ENCODE measurements at places on chromosomes 1 and 21.

GRCh38 chr1:230982696-230983095, 3.8 kb downstream of the ARV1 start:
- DNase-seq = peak; percentile 6

DNA sequence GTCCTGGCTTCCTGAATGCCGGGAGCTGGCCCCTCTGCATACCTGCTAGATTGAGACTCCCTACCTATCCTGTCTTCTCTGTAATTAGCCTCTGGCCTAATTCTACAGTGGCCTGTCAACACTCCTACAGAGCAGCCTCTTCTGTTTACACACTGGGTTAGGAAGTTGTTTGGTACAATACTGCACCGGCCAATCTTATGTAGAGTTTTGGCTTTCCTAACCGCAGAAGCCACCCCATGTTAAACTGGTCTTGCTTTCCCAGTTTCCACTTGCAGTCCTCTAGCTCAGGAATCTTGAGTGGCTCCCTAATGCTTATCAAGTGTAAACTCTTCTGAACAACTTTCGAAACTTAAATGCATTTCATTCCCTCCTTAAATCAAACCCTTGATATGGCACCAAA, 42.8 kb downstream of the DPH5 start:
- no peak for DNase-seq

DNA sequence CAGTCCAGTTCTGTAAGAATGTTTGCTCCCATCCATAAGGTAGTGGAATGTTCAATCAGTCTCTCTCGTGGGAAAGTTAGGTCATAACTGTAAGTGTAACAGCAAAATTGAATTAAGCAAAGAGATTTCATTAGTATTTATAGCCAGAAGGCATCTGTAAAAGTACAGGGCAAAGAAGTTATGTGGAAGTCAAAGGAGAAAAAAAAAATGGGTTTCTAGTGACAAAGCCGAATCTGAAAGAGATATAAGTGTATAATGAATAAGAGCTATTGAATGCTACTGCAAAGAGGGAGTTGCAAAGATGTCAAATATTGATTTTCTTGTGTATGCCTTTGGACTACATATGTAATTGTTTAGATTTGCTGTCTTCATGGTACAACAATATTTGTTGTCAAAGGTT, 47.4 kb upstream of the FOXD3 start:
- DNase-seq = no peak

DNA sequence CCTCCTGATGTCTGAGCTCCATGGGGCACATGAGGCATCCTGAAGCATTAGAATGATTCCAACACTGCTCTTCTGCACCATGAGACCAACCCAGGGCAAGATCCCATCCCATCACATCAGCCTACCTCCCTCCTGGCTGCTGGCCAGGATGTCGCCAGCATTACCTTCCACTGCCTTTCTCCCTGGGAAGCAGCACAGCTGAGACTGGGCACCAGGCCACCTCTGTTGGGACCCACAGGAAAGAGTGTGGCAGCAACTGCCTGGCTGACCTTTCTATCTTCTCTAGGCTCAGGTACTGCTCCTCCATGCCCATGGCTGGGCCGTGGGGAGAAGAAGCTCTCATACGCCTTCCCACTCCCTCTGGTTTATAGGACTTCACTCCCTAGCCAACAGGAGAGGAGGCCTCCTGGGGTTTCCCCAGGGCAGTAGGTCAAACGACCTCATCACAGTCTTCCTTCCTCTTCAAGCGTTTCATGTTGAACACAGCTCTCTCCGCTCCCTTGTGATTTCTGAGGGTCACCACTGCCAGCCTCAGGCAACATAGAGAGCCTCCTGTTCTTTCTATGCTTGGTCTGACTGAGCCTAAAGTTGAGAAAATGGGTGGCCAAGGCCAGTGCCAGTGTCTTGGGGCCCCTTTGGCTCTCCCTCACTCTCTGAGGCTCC, 11.1 kb upstream of the RASSF5 start:
- no peak for DNase-seq

DNA sequence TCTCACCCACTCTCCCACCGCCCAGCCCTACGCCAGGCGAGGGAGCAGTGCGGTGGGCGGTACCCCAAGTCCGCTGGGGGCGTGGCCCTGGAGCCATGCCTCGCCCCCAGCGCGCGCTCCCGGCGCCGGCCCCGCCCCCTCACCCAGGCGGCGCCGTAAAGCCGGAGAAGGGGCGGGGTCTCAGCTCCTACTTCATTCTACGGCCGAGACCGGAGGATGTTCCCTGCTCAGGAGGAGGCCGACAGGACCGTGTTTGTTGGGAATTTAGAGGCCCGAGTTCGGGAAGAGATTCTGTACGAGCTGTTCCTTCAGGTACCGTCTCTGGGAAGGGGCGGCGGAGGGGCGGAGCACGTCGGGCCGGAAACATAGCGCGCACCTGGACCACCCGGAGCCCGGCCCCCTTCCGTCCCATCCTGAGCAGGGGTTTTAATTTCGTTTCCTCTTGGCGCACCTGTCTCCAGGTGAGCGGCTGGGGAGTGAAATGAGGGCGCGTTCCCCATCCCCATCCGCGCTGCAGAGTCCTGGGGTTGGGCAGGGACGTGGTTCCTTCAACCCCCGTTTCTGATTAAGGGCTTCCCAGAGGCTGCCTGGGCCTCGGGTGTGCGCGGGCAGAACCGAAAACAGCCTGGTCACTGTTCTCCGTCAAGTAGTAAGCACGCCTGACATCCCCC, at the start of gene RBM11:
Gene RBM11, plus strand, starts transcription at position 187 of the 671 bp plus-strand sequence. Its CDS starts 30 bp downstream, at position 217.
- DNase-seq = peak; percentile 8

DNA sequence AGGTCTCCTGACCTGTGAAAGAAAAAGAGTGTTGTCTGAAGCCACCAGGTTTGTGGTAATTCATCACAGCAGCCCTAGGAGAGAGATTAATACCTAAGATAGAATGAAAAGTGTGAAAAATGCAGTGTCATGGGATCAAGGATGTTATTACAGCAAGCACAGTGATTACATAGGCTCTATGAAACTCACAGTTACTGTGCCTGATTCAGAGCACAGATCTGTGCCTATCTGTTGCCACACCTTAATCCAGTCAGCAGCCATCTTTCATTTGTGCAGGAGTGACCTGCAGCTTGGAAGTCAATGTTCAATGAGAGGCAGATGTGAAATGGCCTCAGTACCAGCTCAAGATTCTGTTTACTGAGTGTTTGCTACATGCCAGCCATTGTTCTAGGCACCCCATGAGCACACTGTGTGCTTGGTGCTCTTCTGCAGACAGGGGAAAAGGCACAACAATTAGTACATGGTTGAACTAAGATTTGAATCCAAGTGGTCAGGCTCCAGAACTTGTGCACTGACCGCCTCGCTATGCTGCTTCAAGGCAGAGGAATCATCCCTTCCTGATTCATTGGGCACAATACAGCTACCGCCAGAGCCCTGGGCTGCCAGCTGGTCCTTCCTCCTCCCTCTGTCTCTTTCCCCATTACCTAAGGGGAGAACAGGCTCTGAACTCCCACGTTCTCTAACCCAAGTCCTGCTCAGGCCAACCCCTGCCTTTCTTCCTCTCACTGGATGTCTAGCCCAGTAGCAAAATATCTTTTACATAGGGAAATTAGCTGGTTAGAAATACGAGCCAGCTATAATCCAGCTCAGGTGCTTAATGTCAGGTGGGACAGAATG, 56.3 kb upstream of the NEK2 start:
- no peak for DNase-seq

- DNase-seq = peak; percentile 18
These were observed 462 bp upstream of the TLCD4 start for GRCh38 chr1:95116580-95117206.

DNA sequence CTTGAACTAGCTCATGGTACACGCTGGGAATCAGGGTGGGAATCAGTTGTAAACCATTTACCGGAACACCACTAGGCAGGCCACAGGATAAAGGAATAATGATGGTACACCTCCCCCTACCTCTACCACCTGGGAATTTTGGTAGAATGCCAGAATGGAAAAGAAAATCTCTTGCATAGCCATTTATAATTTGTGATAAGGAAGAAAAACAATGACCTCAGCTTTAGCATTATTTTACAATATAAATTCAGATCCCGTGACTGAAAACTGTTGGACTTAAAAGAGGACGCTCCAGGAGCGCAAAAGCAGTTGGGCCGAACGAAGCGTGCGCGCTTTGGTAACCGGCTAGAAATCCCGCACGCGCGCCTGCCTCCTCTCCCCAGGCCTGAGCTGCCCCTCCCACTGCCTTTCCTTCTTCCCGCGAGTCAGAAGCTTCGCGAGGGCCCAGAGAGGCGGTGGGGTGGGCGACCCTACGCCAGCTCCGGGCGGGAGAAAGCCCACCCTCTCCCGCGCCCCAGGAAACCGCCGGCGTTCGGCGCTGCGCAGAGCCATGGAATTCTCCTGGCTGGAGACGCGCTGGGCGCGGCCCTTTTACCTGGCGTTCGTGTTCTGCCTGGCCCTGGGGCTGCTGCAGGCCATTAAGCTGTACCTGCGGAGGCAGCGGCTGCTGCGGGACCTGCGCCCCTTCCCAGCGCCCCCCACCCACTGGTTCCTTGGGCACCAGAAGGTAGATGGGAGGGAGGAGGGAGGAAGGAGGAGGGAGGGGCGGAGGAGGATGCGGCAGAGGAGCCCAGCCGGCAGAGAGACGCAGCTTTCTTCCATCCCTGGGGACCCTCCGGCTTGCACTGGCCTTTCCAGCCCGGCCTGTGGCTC, at the start of gene CYP4X1:
Gene CYP4X1, plus strand, starts transcription at position 402 of the 873 bp plus-strand sequence. Its CDS starts 149 bp downstream, at position 551.
- DNase-seq = peak; percentile 12

DNA sequence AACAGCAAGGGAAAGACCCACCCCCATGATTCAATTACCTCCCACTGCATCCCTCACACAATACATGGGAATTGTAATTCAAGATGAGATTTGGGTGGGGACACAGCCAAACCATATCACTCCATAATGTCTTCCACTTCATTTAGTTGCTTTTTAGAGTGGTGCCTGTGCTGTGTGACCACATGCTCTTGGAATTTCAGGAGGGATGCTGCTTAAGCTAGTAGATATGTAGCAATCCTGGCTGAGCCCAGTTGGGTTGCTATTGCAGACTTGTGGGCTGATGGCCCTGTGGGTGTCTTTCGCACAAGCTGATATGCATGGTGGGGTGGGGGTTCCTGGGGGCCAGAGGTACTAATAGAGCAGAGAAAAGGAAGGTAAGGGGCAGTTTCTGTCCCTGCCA, 160.4 kb upstream of the SYT6 start:
- peak; percentile 63 for DNase-seq

DNA sequence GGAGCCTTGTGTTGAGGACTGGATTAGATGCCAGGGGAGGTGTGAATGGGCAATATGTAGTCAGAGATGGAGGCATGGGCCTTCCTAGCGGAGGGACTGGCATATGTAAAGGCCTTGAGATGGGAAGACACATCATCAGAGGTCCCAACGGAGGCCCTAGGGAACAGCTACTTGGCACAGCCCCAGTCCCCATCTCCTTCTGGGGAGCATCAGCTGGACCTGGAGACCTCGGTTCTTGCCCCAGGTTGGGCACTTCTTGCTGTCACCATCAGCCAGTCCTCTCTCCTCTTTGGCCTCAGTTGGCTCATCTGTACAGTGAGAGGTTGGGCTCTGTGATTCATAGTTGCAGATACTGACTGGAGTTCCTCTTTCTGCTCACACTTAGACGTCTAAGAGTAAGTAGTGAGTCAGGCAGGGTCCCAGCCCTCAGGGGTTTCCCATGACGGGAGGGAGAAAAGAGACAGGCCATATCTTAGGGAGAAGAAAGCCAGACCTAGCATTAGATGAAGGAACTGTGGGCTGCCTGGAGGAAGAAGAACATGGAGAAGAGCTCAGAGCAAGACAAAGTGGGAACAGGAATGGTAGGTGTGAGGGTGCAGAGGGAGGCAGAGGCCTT, 3.4 kb upstream of the MARCKSL1 start:
- peak; percentile 59 for DNase-seq

DNA sequence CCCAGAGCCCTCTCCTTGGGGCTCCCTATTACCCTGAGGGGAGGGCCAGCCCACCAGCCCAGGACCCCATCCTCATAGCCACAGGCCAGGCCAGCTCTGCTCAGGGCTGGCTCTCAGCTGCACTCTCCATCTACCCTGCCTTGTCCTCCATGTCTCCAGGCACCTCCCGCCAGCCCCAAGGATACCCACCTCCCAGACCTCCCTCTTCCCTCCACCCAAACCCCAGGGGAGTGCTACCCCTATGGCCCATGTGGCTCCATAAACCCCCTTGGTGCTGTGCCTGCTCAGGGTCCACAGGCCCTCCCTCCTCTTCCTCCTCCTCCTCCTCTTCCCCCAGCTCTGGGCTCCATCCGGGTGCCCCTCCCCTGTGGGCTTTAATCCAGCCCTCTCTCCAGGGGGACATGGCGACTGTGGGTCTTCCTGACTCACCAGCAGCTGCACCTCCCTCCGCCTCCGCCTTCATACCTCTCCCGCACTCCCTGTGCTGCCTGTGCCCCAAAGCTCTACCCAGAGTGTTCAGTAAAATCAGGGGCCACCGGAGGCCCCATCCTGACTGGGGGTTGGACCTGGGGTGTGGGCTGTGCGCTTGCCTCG, 9.1 kb downstream of the YBEY start:
- no peak for DNase-seq

GRCh38 chr1:2267862-2268261, 39.7 kb downstream of the SKI start:
- no peak for DNase-seq

- peak; percentile 6 for DNase-seq
These were observed 876 bp downstream of the EFCAB7 start for GRCh38 chr1:63524201-63524600.
